ENCODE measurements at places on chromosomes 11 and 22. TPM values are rescaled to one million over a fixed set of nuclear protein-coding genes. Genes with fewer than 3 reads are reported as not detected.

MLC1 gene
- total RNA-seq, result not detected

TH gene
- total RNA-seq, result not detected

DNA sequence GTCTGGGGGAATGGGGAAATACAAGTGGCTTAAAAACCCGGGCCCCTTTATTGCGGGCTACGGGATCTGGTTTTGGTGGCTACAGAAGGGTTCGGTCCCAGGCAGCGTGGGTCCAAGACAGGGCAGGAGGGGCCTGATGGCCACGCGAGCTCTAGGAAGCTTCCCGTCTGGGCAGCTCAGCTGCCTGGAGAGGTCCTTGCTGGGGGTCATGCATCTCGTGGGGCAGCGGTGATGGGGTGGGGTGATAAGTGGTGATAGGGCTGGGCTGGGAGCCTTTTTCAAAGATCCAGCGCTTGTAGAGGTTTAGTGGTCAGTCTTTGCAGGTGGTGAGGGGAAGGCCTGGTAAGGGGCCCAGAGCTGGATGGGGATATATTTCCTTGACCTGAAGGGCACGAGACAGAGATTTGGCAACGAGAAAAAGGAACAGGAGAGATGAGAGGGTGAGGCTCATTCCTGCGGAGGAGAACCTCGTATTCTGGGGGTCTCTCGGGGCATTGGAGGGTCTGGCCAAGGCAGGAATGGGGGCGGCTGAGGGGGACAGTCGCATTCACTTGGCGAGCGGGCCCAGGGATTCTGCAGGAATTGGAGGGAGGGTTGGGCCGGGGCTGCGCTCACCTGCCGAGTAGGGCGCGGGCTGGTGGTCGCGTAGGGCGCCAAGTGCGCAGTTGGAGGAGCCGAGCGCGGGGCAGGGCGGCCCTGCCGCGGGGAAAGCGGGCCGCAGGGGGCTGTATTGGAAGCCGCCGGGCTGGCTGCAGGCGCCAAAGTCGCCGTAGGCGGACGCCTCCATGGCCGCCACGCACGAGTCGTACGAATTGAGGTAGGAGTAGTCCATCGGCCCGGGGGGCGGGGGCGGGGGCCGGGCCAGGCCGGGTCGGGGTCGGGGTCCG is 560 bp downstream of the PHOX2A start:
- H3K4me1 ChIP-seq, result peaks cover 29% of the 10 kb centered on the region
- H3K27me3 ChIP-seq, result peaks cover 100% of the 10 kb centered on the region
- no peaks in the 10 kb centered on the region for H3K36me3 ChIP-seq

- no peak overlapping the region for H3K4me3 ChIP-seq
- no peaks in the 10 kb centered on the region for H3K36me3 ChIP-seq
- no peaks in the 10 kb centered on the region for H3K27me3 ChIP-seq
These were observed 41.3 kb downstream of the TRIM29 start for GRCh38 chr11:120096369-120097191.

DNA sequence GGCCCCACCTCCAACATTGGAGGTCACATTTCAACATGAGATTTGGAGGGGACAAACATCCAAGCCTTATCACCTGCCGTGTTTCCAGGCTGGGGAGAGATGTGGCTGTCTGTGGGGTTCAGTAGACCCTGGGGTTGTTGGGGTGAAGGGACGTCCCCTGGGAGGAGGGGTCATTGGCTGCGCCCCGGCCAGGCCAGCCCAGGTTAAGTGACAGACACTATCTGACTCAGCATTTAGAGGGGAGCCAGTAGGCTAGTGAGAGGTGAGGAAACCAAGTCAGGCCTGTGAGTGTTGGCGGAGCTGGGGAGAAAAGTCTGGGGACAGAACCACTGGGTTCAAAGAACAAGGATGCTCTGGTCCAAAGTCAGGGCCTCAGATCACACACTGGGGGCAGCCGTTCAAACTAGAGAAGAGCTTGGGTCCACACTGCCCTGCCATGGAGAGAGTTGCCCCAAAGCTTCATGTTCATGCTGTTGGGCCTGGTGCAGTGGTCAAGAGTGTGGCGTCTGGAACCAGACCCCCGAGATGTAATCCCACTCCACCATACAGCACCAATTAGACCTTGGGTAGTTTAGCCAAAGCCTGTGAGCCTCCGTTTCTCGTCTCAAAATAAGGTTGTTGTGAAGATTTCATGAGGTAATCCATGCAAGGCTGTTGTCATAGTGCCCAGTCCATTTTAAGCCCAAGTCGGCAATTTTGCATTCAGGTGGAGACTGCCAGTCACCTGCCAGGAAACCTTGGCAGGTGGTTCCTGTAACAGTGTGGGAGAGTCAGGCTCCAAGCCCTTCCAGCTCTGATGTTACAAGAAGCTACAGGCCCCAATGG is 1289.6 kb downstream of the TBC1D22A start:
- no peaks in the 10 kb centered on the region for H3K4me1 ChIP-seq
- no peaks in the 10 kb centered on the region for H3K36me3 ChIP-seq
- H3K27ac ChIP-seq, result no peak overlapping the region

DNA sequence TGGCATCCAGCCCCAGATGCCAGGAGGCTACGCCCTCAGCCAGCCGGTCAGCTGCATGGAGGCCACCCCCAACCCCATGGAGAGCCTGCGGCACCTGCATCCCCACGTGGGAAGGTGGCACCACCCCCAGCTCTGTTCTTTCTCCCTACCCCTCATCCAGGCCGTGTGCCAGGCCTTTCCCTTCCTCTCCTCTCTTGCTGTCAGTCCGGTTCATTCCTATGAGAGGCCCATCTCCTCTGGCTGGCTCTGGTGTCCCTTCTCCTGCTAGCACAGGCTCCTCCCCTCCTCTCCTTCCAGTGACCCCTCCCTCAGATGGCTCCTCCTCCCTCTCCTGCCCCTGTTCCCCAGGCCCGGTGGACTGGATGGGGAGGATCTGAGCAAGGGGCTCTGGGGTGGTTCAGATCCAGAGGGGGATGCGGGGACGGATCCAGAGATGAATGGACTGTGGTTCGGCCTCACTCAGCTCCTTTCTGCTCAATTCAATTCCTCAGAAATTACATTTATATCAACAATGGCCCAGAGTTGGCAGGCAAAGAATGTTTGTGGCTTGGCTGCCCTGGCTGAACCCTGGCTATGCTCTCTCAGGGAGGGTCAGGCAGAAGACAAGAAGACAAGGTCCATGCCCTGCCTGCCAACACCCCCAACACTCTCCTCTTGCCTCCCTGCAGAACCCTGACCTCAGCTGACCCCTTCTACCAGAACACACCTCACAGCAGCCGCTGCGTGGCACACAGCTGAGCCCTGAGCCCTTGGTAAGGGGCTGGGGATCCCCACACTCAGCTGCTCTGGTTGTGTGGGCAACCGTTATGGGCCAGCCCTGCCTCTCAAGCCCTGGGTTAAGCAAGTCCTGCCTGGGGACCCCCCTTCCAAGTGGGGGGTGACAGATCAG is 18.5 kb upstream of the LRRC10B start:
- H3K4me3 ChIP-seq, result no peak overlapping the region
- peak; percentile 66 for DNase-seq
- H3K4me1 ChIP-seq, result peaks cover 20% of the 10 kb centered on the region
- no peak overlapping the region for H3K27ac ChIP-seq

DNA sequence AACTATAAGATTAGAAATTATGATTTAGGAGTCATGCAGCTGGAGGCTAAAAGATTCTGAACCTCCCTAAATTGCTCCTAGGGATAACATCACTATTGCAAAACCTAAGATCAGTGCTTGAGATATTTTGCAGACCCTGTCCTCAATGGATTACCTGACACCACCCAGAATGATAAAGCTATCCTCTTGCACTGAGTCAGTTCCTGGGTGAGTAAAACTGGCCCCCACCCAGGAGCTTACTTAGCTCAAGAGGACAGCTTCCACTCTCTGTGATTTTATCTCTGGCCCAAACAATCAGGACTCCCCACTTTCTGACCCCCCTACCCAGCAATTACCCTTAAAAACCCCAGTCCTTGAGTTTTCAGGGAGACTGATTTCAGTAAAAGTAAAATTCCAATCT is 2074.4 kb upstream of the RAG2 start:
- H3K36me3 ChIP-seq, result no peaks in the 10 kb centered on the region
- H3K27ac ChIP-seq, result no peak overlapping the region
- no peaks in the 10 kb centered on the region for H3K27me3 ChIP-seq
- no peak for DNase-seq
- H3K4me3 ChIP-seq, result no peak overlapping the region
- H3K4me1 ChIP-seq, result no peaks in the 10 kb centered on the region

DNA sequence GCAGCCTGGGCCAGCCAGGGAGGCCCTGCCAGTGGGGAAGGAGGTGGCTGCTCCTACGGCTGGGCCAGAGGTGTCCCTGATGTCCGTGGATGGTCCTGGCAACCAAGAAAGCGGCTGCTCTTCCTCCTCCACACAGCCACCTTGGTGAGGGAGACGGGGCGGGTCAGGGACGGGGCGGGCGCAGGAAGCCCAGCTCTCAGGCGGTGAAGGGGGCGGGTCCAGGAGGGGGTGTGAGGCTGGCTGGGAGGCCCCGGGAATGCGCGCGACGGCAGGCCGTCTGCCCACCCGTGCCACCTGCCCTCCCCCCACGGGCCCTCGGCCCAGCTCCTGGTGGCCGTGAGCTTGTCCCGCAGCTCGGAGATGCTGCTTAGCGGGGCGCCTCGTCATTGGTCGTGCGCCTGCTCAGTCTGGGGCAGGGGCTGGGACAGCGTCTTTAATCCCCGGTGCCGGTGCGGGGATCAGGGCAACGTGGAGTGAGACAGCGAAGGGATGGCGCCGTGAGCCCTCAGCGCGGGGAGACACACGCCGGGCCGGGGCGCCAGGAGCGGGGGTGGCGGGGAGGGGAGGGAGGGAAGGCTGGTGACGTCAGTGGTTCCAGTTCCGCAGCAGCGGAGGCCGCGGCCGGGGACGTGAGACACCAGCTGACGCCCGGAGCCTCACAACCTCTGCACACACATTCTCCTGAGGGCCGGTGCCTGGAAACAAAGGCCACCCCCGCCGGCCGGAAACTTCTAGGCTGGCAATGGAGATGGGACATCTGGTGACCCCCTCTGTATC is 6.7 kb upstream of the BRSK2 start:
- no peaks in the 10 kb centered on the region for H3K36me3 ChIP-seq
- H3K4me1 ChIP-seq, result peaks cover under 1% of the 10 kb centered on the region
- H3K27me3 ChIP-seq, result 0 out of 2 replicates have a peak, but pooled peaks cover under 1% of the 10 kb centered on the region
- DNase-seq, result peak; percentile 81
- H3K4me3 ChIP-seq, result peak overlapping the region; percentile 64
- H3K27ac ChIP-seq, result no peak overlapping the region
